ENCODE measurements at places on chromosomes 12 and 14.

GRCh38 chr14:75307700-75308379, 29.2 kb downstream of the FOS start:
- peak; percentile 46 for DNase-seq

- no peak for DNase-seq
These were observed 150.1 kb downstream of the SLC38A4 start for GRCh38 chr12:46675736-46676135.

- no peak for DNase-seq
These were observed 28.2 kb downstream of the DAD1 start for GRCh38 chr14:22560662-22561365.

DNA sequence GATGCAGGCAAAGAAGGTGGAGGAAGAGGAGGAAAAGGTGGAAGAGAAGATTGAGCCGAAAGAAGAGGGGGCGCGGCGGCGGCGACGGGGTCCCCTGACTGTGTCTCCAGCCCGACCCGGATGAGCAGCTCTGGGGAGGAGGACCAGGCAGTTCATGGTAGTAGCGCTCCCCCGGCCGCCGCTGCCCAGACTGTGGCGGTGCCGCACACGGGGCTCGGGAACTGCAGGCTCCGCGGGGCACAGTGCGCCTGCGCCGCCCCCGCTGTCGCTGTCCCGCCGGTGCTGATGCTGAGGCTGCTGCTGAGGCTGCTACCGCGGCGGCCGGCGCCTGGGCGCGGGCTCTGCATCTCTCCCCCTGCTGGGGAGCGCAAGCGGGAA, at the start of gene KCNH5:
Gene KCNH5 (minus strand): TSS at position 225 of the 378 bp plus-strand sequence. CDS start 272 bp downstream, outside the sequence.
- DNase-seq, result no peak

- no peak for DNase-seq
These were observed 53.8 kb downstream of the FZD10 start for GRCh38 chr12:130216031-130216430.

DNA sequence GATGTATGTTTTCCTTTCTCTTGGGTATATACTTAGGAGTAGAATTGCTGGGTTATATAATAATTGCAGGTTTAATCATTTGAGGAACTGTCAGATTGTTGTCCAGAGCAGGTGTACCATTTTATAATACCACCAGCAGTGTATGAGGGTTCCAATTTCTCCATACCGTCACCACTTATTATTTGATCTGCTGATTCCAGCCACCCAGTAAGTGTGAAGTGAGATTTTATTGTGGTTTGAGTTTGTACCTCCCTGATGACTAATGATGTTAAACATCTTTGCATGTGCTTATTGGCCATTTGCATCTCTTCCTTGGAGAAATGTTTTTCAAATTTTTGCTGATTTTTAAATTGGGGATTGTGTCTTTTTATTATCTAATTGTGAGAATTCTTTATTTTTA, 15.1 kb downstream of the NCKAP5L start:
- DNase-seq, result no peak

DNA sequence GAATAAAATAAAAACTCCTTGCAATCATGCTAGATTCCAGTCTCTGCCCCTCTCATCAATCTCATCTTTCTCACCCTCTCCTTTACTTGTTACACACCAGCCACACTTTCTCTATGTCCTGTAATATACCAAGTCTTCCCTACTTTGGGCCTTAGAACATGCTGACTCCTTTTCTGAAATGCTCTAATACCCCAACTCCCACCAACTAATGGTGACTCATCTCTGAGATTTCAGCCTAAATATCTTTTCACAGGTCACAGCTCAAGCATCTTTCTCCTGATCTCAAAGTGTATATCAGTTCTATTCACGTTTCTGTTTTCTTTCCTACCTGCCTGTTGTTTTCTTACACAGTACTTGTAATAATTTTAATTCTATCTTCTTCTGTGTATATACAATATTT, 378.9 kb upstream of the PRICKLE1 start:
- no peak for DNase-seq

- no peak for DNase-seq
These were observed 432.6 kb upstream of the SYT1 start for GRCh38 chr12:78431931-78432330.

- no peak for DNase-seq
These were observed 82.6 kb upstream of the PTPRB start for GRCh38 chr12:70719672-70720420.

DNA sequence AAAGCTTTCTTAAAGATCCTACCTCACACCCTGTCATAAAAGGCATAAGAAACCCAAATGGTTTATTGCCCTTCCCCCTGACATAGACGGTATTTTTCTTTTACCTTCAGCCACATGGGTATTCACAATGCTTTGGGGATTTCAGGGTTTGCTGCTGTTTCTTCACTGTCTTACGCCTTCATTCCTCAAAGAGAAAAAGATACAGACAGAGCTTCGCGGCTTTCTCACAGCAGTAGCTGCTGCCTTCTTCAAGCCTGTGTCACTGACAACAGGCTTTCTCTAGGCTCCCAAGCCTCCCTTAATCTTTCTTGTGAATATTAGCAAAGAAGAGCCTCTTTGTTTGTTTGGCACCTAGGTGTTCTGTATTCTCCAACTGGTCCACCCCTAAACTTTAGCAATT, 197.4 kb upstream of the ARID2 start:
- DNase-seq, result no peak

GRCh38 chr12:52867642-52868041, 18.8 kb upstream of the KRT78 start:
- DNase-seq, result no peak

- no peak for DNase-seq
These were observed 273.9 kb upstream of the MIS18BP1 start for GRCh38 chr14:45526715-45527549.

- DNase-seq, result no peak
These were observed 16.3 kb upstream of the RFLNA start for GRCh38 chr12:124278389-124279101.

DNA sequence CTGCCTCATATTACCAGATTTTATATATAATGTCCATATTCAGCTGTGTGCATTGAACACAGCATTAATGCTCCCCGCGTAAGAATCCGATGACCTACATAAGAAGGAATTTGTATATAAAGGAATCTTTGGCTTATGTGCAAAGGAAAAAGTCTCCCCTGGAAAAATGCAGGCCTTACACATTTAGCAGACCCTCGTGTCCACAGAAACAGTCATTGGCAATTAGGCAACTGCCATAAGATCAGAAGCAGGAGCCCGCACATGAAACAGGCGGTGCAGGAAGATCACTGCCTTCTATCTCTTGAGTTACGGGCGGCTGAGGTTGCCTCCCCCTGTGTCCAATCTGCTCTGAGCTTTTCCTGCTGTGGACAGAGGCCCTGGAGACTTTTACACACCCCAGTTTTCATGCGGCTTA, 63.2 kb upstream of the RFX4 start:
- no peak for DNase-seq

DNA sequence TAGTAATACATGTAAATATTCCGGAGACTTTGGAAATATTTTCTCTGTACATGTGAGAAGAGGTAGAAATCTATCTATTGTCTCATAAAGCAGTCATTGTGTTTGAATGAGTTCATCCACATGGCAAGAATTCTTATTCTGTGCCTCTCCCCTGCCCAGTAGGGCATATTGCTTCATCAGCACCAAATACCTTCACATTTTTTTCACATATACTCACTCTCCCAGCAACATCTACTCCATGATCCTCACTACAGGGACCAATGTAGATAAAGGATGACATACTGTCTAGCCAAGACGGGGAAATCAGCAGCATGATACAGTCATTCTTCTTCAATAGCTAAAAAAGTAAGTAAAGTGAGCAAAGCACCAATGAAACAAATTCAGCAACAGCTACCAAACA, 1.3 kb upstream of the TAS2R14 start:
- DNase-seq, result no peak

DNA sequence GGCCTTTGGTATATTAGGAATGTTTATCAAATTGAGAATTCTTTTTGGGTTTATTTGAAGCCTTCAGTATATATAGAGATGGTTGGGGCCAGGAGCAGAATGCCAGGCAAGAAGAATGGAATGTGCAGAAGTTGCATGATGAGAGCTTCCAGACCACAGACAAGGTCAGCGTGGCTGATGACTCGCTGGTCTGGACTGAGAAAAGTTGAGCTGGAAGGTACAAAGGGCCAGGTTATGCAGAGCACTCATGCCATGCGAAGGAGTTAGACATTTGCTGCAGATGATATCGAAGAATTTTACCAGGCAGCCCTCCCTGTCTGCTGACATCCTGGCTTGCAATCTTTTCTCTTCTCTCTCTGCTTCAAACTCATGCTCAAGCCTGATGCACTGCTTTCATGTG, 196.2 kb upstream of the ARHGAP5 start:
- no peak for DNase-seq

DNA sequence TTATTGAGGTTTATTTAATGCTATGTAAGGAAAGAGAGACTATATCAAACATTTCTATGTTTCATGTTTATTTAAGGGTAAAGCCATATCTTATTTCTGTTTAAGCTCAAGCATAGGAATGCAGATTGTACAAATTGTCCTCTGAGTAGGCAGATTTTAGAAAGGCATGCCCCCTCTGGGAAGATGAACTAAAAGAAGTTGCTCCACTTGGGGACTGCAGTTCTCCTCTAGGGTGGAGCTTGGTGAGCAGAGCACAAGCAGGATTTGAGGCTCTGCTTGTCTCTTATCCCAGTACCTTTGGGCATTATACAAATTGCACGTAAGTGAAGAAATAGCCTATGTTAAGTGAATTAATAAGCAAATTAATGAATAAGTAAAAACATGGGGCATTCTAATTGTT, 96.2 kb upstream of the PDE3A start:
- no peak for DNase-seq

DNA sequence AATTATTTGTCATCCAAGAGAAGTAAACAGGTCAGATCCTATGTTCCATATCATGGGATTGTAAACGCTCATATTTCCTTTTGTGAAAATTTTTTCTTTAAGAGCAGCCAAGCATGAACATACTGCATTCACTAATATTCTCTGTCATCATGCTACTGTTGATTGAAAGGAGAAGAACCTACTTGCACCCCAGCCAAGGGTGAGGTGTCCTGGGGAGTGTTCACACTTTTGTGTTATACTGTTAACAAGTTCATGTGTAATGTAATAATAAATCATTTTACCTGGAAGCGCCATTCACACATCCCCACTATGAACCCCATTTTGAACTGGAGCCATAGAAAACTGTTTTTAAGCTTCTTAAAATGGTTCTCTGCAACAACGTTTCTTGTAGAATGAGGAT, 53.6 kb downstream of the HMGA2 start:
- no peak for DNase-seq

GRCh38 chr12:53103860-53104305, 597 bp downstream of the SOAT2 start:
- no peak for DNase-seq

DNA sequence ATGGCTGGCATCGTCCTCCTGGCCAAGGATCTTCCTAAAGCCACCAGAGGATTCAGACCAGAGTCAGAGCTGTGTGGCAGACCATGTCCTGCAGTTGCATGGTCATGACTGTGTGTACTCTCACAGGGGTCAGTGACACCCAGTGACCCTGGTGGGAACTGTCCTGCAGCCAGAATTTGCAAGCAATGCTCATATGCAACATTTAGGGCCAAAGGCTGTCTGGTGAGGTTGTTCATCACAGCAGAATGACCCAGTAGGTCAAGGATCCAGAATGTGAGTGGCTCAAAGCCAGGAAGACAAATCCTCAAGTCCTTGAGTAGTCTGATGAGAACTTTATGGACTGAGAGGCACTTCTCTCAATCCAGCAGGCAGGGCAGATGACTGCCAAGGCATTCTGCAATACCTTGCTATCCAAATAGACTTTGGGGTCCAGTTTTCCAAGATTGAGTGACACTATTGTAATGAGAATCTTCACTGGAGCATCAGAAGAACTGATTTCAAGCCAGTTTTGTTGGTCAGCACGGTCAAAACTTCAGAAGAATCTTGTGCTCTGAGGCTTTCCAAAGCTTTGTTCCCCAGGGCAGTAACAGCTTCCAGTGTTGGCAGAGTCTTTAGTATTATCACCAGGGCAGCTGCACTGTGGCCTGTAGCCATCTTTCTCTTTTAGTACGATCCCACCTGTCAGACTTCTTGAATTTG, 122.0 kb downstream of the PTCSC3 start:
- no peak for DNase-seq

DNA sequence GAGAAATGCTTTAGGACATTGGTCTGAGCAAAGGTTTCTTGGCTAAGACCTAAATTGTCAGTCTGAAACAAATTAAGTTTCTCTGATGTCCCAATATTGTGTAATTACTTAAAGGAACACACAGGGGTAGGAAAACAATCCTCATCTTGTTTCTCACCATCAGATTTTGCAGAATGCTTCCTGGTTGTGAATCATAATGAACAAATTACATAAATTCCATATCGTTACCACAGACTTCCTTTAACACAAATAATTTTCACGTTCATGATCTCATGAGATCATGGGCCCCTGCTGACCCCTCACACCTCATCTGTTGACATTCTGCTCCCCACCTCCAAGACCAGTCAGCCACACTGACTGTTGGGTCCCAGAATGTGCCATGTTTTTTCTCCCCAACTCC, 194.1 kb downstream of the MON2 start:
- DNase-seq, result no peak

- DNase-seq, result no peak
These were observed 635.8 kb upstream of the FOXG1 start for GRCh38 chr14:28130610-28131284.

DNA sequence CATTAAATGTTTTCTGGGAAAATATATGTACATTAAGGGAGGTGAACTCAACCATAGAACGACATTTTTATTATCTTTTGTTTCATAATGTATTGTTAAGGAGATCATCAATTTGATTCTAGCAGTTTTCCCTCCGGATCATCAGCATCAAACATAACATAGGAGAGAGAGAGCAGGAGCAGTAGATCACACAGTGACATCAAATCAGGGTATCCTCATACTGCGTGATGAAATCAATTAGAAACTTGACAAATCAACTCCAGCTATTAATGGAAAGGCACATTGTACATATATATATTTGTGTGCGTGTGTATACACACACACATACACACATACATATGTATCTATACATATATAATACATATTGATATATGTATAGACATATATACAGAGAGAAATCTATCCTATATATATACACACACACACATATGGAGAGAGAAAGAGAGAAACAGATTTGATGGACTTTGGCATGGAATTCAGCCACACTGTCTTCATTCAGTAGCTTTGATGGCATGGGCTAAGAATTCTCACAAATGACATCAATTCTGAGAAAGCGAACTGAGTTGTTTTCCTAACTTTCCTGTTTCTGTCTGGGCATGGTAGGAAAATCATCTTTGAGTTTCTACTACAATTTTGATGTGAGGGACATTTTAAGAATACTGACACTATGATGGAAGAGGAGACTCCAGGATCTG, 1302.8 kb upstream of the SEL1L start:
- DNase-seq, result no peak

- no peak for DNase-seq
These were observed 757.4 kb downstream of the VRK1 start for GRCh38 chr14:97554597-97554996.

- no peak for DNase-seq
These were observed 91.3 kb downstream of the EP400 start for GRCh38 chr12:132040906-132041606.

Data from stimulated activated CD8-positive, alpha-beta memory T cell treated with anti-CD3 and anti-CD28 coated beads, Interleukin-4, amount 100 ng/mL, for 4 hours (primary cell).